Colonic mucosa (tissue), 4 donors: ENCODE measurements at places on chromosomes 13 and 19.
A peak's percentile ranks its signal among the peaks of the same experiment; 100 is the strongest.

GRCh38 chr19:12660980-12661379 is 5.6 kb downstream of the MAN2B1 start:
- no peak for DNase-seq

GRCh38 chr13:40911341-40911740 is 107.8 kb downstream of the ELF1 start:
- no peak for DNase-seq

GRCh38 chr19:12695997-12696365 is 450 bp downstream of the FBXW9 start:
- DNase-seq: no peak

- DNase-seq: no peak
These were observed 67.5 kb downstream of the TSC22D1 start for GRCh38 chr13:44508562-44509077.

GRCh38 chr19:38736036-38736412 is 8.2 kb downstream of the CAPN12 start:
- DNase-seq: peak; percentile 57

DNA sequence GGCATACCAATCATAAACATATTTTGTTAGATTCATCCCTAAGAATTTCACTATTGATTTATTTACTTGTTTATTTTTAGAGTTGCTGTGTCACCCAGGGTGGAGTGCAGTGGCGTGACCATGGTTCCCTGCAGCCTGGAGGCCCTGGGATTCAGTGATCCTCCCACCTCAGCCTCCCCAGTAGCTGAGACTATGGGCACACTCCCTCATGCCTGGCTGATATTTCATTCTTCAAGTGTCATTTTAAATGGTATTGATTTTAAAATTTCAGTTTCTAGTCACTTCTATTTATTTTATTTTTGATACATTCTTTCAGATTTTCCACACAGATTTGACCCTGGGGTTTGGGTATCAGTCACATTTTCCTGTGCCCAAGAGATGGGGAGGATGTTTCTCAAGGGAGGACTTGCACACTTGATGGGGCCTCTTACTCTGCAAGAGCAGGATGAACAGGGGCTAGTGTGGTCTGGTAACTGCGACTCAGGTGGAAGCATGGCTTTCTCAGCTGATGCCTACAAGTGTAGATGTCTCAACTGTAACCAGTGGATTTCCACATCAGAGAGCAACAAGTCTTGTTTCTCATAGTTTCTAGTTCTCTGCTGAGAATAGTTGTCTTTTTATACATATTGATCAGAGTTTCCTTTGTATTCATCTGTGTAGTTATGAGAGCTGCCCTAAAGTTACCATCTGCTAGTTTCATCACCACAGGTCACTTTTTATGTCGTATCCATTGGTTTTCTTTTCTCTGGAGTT is 40.2 kb downstream of the CCNE1 start:
- DNase-seq: no peak

DNA sequence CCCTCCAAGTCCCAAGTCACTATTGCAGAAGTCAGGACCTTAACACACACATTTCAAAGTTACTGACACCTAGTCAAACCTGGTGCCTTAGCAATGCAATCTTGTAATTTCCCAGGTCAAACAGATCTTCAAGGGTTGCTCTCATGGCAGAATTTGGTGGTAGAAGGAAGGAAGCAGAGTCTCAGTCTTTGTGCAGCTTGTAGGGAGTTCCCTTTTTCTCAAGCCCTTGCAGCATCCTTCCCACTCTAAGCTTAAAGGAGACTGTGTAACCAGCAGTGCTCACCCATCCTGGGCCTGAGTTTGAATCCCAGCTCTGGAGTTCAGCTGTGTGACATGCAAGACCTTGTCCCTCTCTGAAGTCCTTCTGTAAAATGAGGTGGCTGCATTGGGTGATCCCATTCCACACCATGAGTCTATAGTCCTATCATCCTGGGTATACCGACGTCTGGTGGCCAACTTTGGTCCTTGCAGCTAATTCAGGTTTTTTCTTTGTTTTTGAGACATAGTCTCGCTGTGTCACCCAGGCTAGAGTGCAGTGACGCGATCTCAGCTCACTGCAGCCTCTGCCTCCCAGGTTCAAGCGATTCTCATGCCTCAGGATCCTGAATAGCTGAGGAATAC is 9.8 kb downstream of the SIGLEC10 start:
- DNase-seq: no peak

GRCh38 chr13:114108894-114109293 is 23.5 kb downstream of the RASA3 start:
- no peak for DNase-seq

DNA sequence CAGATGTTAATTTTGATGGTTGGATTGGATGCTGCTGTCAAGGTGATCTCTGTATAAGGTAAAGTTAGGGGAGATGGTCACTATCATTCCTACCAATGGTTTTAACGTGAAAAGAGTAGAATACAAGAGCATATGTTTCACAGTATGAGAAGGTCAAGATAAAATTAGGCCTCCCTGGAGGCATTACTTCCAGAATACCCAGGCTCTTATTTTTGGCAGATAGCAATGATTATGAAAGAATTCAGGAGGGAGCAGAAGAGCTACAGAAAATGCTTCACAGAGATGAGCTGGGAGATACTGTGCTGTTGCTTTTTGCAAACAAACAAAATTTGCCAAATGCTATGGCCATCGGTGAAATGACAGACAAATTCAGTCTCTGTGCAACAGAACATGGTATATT is 547.5 kb upstream of the SPRY2 start:
- no peak for DNase-seq

- no peak for DNase-seq
These were observed 39.7 kb downstream of the MLLT1 start for GRCh38 chr19:6239871-6240676.

DNA sequence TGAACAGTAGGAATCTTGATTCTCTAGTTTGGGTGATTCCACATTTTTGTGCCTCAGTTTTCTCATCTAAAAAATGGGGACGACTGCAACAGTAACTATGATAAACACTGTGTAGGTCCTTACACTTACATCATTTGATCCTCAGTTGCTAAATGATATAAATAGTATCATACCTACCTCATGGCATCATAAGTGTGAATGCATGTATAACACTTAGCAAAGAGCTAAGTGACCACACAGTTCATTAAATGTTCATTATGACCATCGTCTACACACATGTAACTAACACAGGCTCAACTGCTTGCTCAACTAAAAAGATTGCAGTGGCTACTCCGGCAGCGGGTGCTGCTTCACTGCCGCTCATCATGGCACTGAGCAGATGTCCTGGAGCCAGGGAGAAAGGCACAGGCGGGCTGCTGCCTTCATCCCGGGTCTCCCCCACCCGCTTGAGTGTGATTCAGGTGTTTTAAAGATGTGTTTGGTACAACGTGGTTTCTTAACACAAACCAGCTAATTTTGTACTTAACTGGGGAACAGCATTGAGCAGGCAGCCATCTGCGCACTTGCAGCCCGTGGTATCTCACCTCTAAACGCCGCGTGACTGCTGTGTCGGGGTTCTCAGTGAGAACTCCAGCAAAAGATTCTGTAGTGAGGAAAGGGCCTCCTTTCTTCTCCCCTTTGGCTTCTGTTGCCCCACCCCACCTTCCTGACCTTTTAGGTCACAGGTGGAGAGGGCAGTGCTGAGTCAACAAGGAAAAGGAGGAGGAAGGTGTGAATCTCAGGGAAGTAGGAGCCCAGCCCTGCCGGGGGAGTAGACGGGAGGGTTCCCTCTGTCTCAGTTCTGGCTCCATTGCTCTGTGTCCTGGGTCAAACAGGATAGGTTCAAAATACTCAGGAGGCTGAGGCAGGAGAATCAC is 11.7 kb upstream of the ACTN4 start:
- DNase-seq: peak; percentile 53

- DNase-seq: no peak
These were observed 42.2 kb downstream of the IFT88 start for GRCh38 chr13:20609145-20609544.

DNA sequence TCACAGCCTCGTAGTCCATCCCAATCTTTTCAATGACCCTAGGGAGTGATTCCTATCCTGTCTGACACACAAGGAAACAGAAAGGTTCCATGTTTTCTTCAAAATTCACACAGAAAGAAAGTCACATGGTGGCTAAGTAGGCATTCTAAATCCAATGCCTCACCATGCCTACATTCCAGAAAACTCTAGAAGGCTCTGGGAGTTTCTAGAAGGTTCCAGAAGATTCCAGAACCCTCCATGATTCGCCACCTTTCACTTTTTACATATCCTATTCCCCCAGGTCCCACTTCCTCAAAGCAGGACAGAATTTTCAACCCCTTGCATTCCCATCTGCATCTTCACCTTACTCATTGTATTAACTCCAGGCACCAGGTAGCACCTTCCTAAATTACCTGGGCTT is 23.1 kb downstream of the GNG7 start:
- no peak for DNase-seq

DNA sequence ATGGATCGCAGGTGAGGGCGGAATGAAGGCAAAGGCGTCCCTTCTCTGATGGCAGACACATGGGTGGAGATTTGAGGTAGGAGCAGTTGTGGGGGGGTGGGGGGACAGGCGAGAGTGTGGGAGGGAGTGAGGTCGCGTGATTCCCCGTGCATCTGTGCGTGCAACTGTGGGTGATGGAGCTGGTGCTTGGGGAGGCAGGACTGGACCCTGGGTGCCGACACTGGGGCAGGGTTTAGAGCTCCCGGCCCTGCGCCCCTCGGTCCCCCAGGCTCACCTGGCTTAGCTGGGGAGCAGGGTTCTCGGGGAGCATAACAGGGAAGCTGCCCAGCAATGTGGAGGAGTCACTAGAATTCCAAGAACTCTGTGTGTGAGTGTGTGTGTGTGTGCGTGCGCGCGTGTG is 3.4 kb downstream of the TMPRSS9 start:
- DNase-seq: no peak

- DNase-seq: no peak
These were observed 622 bp downstream of the DNM2 start for GRCh38 chr19:10718205-10719196.

GRCh38 chr13:95420501-95420900 is 119.2 kb upstream of the ABCC4 start:
- no peak for DNase-seq

GRCh38 chr19:51108805-51109146 is 567 bp upstream of the CTU1 start:
- no peak for DNase-seq

DNA sequence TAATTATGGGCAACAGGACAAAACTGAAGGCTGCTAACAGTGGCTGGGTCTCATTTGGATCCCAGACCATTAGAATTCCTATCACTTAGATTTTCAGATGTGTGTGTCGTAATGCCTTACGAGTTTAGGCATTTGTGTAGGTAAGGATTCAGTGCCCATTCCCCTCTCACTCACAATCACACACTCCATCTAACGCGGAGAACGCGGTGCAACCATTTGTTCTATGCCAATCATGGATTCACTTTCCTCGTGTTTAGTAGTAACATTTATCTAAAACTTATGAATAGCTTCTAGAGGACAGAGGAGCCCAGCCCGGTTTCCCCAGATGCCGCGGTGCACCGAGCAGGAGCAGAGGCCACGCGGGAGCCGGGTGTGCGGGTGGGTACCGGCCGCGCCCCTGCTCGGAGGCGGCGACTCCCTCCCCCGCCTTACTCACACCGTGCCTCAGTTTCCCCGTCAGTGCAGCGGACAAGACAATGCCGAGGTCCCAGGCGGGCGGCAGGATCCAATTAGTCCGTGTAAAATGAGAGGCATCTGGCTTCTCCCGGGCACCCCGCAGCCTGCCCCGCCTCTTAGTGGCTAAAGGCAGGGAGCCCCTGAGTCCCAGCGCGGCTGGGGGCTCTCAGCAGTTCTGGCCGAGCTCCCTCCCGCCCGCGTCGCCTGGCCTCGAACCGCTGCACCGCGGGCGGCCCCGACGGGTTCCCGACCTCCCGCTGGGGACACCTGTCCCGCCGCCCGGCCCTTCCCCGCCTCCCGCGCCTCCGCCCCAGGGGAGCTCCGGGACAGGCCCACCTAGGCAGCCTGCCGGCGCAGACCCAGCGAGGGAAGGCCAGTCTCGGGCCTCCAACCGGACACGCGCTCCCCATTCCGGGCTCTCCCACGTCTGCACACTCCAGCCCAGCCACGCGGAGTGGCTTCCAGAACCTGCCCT is 5.9 kb upstream of the C1QTNF9B start:
- no peak for DNase-seq

- no peak for DNase-seq
These were observed 86.9 kb downstream of the SLC15A1 start for GRCh38 chr13:98665638-98665995.
